ENCODE measurements at places on chromosomes 1 and 21.

GRCh38 chr1:3547055-3548005 is 64.0 kb downstream of the MEGF6 start:
- DNase-seq, result no peak

- no peak for DNase-seq
Measured at GRCh38 chr1:2987773-2988172, 33.5 kb upstream of the ACTRT2 start.

GRCh38 chr1:76122271-76122670 is 47.7 kb downstream of the ST6GALNAC3 start:
- no peak for DNase-seq

- DNase-seq, result no peak
Measured at GRCh38 chr1:33021567-33022431, 14.9 kb downstream of the AK2 start.

DNA sequence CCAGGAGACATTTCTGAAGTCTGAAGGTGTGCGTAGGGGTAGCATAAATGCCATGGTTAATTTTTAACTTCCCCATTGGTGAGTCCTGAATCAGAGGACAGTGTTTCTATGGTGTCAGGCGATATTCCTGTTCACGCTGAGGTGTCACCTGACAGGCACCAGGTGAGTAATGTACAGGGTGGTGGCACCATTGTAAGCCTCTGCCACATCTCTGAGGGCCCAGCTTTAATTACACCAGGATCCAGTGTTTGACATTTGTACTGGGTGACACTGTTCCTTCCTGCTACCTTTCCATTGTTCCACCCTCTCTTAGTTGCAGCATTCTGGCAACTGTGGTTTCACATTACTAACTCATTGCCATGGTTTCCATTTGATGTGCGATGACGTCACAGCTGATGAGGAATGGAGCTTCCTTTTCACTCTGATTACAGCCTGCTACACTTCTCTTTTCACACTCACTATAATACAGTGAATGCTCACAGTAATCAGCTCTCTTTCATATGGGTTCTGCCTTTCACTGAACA is 40.6 kb upstream of the MARK1 start:
- peak; percentile 49 for DNase-seq

GRCh38 chr1:68093737-68094136 is 43.3 kb upstream of the DIRAS3 start:
- peak; percentile 19 for DNase-seq

DNA sequence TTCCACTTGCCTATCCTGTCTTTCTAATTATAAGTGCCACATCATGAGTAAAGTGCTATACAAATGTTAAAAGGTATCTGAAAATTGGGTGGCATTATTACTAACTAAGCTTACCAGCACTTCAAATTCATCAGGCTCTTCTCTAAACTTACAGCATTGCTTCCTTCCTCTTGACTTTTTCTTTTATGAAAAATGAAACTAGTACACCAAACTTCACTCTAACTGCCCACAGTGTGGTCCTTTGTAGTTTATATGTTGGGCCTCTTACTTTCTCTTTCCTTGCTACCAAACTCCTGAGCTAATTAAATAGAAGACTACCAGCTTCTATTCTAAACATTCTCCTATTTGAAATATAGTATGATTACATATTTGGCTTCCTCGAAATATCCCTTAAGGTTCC is 81.8 kb downstream of the NOTCH2 start:
- DNase-seq, result peak; percentile 18

- DNase-seq, result peak; percentile 72
Measured at GRCh38 chr1:88061492-88062177, 622.4 kb upstream of the PKN2 start.

- DNase-seq, result peak; percentile 8
Measured at GRCh38 chr1:151371370-151372057, 991 bp downstream of the SELENBP1 start.

DNA sequence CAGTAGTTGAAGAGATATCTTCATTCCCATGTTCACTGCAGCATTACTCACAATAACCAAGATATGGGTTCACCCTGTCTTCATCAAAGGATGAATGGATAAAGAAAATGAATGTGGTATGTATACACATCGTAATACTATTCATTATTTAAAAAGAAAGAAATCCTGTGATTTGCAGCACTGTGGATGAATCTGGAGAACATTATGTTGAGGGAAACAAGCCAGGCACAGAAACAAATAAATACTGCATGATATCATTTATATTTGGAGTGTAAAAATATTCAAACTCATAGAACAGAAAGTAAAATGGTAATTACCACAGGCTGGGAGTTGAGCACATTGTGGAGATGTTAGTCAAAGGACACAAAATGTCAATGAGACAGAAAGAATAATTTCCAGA is 977.2 kb downstream of the AMY1C start:
- DNase-seq, result no peak

DNA sequence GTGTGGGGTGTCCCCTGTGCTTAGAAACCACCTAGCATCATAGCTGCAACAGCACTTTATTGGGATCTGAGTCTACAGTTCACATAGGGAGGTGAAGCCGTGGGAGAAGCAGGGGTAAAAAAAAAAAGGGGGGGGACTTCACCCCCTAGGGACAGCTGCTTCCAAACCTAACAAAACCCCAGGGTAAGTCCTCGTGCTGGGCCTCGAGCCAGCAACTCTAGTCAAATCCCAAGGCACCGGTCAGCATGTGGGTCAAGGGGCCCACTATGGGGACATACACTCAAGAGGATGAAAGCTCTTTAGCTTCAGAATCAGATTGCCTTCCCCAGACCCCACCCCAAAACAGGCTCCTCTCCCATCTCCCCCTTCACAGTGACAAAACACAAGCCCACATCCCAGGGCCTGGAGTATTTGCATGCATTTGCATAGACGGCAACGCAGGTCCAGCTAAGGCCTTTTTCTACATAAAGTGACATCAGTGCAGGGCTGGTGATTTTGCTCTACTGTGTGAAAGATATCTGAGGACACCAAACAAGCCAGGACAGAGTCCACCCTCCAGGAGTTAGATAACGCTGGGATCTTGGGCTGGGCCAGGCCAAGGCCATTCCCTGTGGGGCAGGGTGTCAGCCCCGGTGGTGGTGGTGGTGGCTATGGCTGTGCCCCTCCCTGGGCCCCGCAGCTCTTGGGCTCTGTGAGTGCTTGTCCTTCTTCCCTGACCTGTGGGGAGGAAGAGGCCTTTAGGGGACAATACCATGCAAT is 8.1 kb upstream of the PMVK start:
- DNase-seq, result no peak

DNA sequence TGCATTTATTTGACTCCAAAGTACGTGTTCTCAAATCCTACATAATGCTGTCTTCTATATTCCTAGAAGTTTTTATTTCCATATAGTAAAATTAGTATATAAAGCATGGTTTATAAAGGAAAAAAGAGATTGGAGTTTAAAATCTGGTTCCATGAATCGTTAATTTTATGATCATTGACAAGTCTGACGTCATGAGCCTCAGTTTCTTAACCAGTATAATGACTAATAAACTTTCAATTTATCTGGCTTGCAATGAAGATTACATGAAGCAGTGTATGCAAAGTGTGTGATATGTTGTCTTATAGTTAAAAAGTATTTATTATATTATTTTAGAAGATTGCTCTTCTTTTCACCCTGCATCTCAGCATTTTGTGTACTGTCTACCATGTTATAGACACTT is 421.4 kb upstream of the LRRC7 start:
- DNase-seq, result no peak

GRCh38 chr21:24131056-24131455 is 1476.2 kb downstream of the MRPL39 start:
- DNase-seq, result no peak

DNA sequence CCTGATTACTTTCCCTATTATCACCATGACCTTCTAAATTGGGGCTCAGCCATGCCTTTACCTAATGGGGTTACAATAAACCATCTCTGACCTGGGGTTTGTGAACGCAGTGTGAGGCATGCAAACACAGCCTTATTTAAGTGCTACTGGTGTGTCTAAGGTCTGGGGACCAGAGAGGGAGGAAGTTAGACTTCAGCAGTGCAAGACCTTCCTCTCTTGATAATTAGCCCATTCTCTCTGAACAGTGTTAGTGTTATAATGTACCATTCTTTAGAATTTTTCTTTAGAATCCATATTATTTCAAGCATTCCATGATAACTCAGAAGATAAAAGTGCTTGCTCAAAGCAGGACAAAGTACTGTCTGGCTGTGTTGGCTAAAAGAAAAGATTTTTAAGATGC is 10.5 kb upstream of the LRRC8D start:
- DNase-seq, result no peak

DNA sequence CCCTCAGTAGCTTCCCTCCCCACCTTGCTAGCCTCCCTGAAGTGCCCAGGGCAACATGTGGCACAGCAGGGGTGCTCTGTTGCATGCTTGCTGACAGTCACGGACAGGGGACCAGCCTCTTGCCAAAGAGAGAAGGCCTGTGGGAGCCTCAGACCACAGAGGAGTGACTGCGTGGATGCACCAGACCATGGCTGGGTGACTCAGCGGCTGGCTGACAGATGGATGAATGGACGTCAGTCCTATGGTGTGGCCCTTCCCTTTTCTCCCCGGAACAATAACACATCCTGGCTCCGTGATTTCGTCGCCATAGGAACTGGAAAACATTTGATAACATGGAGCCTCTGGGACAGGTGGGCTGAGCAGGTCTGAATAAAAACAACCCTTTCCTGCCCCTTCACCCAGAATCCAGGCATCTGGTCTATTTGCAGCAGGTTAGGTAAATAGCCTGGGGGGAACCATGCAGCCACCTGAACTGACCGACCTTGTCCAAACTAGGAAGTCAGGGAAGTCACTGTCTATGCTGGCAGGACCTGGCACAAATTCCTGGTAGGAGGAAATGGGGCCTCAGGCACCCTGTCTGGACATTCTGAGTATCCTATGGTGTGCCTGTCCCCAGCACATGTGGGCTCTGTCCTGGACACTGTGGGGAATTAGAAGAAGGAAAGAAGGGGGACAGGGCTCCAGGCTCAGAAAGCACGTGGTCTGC is 53.3 kb downstream of the NENF start:
- DNase-seq, result peak; percentile 96

- DNase-seq, result peak; percentile 85
Measured at GRCh38 chr21:15058854-15059263, 5.9 kb downstream of the NRIP1 start.

- no peak for DNase-seq
Measured at GRCh38 chr1:234639961-234640360, 30.0 kb upstream of the IRF2BP2 start.

DNA sequence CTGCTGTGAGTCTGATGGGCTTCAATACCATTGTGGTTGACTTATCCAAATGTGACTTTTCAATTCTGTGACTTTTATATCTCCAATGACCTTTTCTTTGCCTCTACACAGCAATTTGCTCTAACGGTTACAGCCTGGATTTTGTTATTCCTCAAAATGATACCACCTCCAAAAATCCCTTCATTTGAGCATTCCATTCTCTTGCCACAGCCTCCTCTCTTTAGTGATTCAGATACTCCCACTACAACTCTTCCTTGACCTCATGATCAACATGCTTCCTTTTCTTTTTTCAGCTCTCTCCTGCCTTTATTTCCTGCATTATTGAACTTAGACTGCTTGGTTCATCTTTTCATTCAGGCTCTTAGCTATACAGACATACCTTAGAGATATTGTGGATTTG is 16.6 kb upstream of the IL19 start:
- peak; percentile 32 for DNase-seq

DNA sequence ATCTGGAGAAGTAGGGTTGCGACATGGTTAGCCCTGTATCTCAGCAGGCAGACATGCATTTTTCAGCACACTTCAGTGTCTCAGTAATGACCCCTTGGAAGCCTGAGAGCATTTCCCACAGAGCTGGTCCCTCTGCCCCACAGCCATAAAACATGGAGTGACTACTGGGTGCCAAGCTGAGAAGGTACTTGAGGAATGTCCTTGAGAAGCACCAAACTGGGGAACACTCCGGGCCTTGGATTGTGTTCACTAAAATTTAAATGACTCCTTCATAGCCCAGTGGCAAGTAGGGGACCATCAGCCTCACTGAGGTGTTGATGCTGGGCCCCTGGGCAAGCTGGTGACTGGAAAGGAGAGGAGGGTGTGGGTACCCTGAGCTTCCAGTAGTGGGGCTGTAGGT is 54.7 kb downstream of the KCNJ6 start:
- no peak for DNase-seq

- no peak for DNase-seq
Measured at GRCh38 chr1:166119471-166119965, 47.3 kb downstream of the FAM78B start.

- DNase-seq, result no peak
Measured at GRCh38 chr1:46011121-46011695, 121.2 kb downstream of the PIK3R3 start.

DNA sequence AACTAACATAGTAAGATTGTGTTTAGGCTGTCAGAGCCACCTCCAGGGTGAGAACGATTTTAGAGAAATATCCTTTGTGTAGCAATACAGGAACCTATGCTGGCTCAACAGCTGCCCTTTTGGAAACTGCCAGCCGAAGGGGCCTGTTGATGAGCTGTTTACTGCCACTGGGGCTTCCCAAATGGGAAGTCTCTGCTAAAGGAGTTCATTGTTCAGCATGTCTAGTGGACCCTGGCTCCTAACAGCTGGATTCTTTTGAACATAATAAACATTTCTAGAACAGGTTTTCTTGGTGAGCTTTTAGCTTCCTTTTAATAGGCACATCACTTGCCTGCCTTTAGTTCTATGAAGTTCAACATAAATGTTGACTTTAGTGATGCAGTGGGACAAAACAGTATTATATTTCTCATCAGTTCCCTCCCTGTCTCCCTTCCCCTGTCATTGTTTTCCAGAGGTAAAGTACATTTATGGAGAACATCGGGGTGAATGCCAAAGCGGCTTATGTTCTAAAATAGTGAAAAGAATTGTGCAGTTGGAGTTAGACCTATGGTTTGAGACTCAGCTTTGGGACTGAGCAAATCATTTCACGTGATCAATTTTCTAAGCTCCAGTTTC is 57.4 kb downstream of the UCK2 start:
- no peak for DNase-seq

DNA sequence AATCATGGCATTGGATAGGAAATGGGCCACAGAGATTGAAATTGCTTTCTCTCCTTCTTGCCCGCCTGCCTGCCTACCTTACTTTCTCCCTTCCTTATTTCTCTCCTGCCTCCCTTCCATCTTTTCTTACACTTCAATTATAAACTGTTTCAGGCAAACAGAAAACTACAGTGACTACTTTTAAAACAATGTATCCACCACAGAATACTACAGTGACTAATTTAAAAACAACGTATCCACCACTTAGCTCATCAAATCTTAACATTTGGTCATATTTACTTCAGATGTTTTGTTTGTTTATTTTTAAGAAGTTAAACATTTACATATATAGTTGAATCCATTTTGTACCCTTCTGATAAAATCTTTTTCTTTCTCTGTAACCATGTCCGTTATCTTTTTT is 54.4 kb downstream of the SNRPE start:
- peak; percentile 86 for DNase-seq

- DNase-seq, result peak; percentile 76
Measured at GRCh38 chr1:244302876-244303609, 148.7 kb downstream of the ADSS2 start.

Measured in ELR (cell line).